RCC 7860 (cell line): ENCODE measurements at places on chromosomes 11 and 22.
A peak's percentile ranks its signal among the peaks of the same experiment; 100 is the strongest.

DNA sequence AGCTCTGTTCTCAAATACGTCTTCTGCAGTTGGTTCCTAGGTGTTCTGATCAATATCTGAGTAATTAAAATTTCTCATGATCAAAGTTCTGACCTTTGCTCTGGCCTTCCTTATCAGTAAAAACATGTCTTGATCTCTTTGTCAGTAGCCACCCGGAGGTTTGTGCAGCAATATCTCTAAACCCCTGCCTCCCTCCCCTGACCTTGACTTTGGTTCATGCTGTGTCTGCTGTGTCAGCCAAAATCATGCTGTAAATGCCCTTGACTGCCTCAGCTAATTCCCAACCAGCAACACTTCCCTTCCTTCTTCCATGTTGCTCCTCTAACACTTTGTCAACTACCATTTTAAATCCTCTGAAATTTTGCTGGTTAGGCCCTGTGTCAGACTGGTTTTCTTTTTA lies 424.7 kb downstream of the FAM181B start:
- no peak for DNase-seq

- DNase-seq, result no peak
Measured at GRCh38 chr11:11520231-11521015, 101.4 kb downstream of the GALNT18 start.

DNA sequence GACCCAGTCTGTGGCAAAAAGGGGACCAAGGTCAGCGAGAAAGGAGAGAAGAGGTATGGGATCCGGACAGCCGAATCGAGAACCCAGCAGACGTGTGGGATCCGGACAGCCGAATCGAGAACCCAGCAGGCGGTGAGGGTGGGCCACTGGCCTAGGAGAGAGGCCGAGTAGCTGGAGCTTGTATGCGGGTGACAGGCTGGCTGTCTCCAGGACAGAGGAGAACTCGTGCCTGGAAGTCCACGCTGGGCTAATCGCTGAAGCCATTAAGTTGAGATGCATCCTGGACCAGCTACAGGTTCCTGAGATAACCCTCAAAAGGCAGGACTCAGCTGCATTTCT lies 6.0 kb downstream of the CERK start:
- no peak for DNase-seq

DNA sequence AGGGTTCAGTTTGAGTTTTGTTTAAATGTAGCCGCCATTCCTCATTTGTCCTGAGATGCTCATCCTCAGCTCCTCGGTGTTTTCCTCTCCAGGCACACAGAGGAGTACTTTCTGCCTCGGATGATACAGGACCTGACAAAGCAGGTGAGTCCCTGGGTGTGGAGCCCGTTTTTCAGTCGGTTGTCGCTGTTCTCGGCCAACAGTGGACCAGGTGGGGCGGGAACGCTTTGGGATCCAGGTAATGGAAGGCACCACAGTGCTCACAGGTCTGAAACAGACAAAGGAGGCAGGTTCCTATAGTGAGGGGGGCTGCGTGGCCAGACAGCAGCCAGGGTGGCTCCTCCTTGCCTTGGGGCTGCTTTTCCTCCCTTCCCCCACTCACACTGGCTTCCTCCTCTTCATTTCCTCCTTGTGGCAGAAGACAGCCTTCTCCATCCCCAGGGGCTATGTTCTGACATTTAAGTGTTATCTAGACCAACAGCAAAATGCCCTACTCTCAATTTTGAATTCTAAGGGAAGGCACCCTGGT lies 19.4 kb downstream of the NADSYN1 start:
- DNase-seq, result no peak

- no peak for DNase-seq
Measured at GRCh38 chr22:24441406-24442351, 14.3 kb downstream of the ADORA2A start.

DNA sequence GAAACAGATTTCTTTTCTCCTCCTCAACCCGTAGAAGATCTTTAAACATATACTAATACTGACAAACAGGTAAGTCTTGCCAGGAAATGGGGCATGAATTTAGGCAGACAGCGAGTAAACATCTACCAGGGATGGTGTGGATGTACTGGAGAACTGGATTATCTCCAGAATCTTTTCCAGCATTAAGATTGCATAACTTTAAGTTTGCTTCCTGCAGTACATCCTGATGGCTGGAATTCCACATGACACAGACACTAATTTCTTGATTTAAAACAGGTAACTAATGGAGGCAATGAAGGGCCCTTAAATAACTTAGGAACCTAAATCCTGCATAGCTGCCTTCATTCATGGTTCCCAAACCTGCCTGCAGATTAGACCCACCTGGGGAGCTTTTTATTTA lies 40.7 kb downstream of the JHY start:
- DNase-seq, result no peak

DNA sequence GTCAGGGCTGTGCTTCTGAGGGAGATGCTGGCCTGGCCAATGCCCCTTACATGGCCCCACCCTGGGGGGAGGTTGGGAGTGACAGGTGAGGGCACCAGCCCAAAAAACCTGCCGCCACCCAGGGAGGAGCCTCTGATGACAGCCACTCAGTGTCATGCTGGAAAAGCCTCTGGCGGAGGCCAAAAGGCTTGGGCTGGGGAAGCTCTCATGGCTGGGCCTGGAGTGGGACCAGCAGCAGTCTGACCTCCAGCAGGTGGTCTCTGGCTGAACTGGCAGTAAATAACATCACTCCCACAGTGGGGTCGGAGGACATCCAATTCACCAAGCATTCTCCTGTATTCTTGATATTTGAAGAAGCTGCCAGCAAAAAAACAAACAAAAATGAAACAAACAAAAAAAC lies 20.1 kb downstream of the FGF3 start:
- DNase-seq, result no peak

DNA sequence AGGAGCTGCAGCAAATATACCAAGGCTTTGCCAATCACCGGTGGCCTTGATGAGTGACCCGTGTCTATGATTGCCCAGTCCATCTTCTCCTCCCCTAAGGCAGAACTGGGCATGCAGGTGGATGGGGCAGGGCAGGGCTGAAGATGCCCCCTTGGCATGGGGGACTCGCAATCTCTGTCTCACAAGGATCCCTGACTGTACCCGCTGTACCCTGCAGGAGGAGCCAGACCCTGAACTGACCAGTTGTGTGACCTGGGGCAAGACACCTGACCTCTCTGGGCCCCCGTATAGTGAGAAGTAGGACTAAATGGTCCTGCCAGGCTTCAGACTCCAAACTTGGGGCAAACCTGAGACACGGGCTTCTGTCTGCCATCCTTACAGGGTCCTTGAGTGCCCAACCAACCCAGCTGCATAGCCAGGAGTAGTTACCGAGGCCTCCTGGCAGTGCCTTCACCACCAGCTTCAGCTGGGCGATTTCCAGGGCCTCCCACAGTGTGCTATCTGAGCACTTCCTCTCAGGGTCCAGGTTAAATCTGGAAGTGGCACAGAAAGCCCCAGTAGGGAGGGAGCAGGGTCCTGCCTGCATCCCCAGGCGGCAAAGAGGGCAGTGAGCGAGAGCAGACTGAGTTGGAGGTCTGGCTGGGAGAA lies 6.4 kb upstream of the KCNJ11 start:
- no peak for DNase-seq

- DNase-seq, result peak; percentile 60
Measured at GRCh38 chr11:8959546-8960166, 4.6 kb downstream of the TMEM9B start.
